ENCODE measurements at places on chromosomes 11 and 22.

DNA sequence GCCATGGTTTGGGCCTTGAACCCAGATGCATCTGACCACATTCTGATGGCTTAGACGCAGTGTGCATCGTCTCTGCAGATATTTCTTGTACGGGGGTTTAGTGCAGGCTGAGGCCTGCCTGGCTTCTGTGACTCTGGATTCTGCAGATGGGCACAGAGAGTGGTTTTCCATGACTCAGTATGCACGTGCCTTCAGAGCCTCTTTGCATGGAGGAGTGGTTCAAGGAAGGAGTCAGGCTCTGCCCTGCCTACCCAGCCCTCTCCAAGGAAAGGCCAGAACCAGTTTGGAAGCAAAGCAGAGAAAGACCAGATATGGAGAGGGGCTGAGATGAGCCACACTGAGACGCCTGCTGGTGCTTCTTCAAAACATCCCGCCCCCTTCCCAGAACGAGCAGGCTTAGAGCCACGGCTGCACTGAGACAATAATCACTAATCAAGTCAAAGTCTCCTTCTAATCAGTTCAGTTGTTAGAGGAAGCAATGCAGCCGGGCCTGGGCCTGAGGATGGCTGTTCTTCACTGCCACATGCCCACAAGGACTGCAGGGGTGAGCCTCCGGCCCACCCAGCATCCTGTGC, 308.9 kb downstream of the NXPE2 start:
- no peak for DNase-seq

DNA sequence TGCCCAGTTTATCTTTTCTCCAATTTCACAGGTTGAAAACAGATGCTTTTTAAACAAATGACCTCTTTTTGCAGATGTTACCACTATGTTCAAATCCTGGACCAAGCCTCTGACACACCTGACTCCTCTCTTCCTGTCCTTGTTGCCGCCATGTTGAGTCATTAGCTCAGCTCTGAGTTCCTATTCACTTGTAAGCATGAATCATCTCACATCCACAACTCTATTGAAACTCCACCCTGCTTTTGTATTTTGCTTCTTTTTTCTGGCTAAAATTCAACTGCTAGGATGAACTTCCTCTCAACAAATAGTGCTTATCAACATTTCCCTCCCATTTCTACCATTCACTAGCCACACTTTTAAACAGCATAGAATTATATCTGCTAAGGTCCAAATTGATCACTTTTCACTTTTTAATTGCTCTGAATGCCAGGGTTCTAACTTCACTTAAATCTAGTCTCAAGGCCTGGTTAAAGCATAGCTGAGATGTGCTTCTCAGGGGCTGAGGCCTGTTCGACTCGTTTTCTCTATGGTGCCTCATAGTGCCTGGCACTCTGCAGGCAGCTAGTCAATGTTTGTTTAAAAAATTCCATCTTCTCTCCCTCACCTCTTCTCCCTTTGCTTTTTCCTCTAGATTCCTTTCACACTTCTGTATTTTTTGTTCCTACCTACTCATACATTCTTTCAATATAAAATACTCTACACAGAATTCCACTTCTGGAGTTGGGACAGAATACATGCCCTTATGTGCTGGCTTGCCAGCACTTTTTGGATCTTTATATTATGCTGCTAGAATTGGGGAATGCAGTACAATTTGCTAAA, 3.9 kb downstream of the JOSD1 start:
- peak; percentile 72 for DNase-seq

- no peak for DNase-seq
These were observed 150.0 kb upstream of the NECTIN1 start for GRCh38 chr11:119878990-119879389.

DNA sequence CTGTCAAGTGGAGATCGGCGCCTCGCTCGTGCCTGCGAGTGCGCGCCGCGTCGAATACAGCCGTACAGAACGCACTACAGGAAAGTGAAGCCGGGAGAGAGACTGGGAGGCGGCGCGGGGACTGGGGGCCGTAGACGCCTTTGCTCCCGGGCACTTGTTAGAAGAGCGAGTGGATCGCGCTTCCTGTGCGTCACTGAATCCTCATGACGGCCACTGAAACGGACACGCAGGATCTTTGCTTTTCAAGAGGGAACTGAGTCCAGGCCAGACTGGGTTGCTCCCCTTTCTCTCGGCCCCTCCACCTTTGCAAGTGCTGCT, 314 bp downstream of the RIC8A start:
- DNase-seq: no peak

DNA sequence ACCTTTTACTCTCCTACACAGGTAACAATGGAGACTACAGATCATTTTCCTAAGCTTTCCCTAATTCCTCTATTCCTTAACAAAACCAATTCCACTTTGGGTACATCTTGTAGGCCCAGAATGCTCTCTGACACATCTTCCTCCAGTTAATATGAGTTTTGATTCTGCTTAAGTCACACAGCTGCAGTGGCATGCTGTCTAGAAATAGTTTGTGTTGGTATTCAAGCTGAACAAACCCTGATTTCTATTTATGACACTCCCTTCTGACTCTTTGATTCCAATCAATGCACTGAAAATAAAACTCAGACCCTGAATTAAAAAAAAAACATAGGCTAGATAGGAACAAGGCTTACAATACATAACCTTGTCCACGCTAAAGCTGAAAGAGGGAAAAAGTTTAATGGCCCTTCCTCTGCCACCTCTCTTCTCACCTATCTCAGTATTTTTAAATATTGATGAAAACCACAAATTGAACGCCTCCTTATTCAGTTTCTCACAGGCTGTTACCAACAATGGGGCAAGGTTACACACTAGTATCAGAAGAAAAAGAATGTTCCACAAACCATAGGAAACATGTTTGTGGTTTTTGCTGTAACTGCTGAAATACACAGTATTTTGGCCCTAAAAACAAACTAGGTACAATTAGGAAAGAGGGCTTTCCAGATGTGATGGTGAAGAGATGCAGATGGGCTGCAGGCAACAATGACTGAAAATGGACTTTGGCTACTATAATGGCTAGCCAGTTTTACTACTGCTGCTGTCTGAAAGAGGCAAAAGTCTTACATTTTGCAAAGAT, 35.7 kb upstream of the GAB2 start:
- no peak for DNase-seq

GRCh38 chr22:48919187-48919590, 908.5 kb downstream of the BRD1 start:
- DNase-seq: no peak
